ENCODE measurements at places on chromosomes 7 and 10.

DNA sequence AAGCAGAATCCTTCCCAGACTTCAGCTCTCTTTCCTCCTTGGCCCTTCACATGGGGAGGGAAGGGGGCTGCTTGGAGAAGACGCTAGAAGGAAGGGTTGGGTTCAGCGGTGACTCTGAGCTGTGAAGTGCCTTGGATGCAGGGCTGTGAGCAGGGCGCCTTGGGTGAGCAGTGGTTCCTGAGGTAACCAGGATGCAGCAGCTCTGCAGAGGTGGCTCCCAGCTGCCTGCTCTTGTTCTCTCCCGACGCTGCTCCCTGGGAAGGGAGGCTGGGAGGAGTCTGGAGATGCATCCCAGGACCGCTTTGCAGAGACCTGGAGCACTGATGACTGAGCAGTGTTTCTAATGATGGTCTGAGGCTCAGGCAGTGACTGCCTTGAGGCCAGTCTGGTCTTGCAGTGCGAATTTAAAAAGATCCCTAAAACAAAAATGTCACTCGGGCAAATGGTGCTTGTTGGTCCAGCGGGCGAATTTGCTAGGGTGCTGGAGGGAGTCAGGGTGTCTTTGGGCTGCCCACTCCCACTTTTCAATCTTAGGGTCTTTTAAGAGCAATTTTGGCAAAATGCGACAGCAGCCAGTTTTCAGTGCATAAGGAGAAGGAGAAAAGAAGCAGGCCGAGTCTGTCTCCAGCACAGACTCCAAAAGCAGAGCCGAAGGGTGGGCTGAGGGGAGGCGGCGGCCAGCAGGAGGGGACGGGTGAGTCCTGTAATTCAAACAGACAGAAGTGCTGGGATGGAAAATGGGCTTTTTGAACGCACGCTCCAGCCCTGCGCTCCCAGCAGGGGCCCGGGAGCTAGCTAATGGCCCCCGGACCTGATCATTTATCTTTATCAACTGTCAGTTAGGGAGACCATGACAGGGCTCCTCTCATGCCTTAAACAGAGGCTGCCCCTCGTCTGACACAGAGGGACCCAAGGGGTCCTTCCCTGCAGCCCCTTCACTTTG is 191.2 kb upstream of the SHH start:
- no peak for DNase-seq

- no peak for DNase-seq
Observed at GRCh38 chr10:84632866-84633265, 304.5 kb downstream of the CCSER2 start.

GRCh38 chr7:153188630-153189029 is 429.1 kb downstream of the ACTR3B start:
- no peak for DNase-seq

GRCh38 chr10:86962136-86962980 is 4.0 kb downstream of the SNCG start:
- DNase-seq: no peak

- DNase-seq: no peak
Observed at GRCh38 chr7:41437257-41438196, 265.4 kb downstream of the INHBA start.

- DNase-seq: no peak
Observed at GRCh38 chr7:131895541-131896164, 339.2 kb upstream of the PODXL start.

GRCh38 chr10:91865562-91866081 is 43.7 kb downstream of the FGFBP3 start:
- DNase-seq: no peak

DNA sequence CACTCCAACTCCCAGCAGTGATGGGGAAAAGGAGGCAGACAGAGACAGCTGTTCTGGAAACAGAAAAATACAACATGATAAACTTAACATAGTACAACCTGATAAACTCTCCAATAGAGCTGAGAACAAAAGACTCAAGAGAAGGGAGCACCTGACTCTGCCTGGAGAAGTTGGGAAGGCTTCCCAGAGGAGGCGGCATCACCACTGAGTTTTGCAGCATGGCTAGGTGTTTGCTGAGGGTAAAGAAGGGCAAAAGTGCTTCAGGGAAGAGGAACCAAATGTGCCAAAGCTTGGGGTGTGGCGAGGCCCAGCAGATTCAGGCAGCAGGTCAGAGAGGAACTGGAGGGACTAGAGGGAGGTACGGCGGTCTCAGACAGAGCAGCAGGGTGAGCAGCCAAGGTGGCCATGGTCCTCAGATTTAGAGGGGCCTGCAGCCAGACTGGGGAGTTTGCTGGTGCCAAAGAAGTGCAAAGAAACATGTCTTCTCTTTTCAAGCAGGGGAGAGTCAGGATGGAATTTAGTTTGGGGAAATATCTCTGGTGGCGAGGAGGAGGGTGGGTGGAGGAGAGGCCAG is 119.9 kb upstream of the BTBD16 start:
- DNase-seq: no peak

DNA sequence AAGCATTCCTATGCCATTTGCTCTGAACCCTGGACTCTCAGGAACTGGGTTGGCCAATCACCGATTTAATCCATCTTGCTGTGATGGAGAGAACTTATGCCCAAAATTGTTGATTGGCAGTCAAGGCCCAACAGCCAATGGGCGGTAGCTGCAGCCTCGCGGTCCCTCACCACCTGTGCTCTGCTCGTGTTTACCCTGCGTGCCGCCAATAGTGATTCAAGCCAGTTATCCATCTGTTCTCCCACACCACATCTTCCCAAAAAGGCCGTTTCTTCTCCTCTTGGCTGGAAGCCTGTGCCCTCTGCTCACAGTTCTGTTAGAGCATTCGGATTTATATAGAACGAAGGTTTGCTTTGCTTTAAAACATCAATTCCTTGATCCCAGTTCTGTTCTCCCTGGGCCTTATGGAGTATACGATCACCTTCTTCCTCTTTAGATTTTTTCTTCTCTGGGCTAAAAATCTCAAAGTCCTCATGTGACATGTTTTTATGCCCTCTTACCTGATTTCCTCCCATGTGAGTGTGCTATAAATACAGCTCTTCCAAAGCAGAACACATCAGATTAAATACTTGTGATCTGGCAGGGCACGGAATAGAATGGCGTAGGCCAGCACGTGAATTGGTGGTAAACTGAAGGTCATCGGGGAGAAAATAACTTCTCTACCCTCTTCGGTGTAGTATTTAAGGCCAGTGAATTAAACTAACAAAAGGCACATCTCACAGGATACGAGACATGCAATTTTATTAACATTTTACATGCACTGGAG is 212.8 kb downstream of the NSUN6 start:
- no peak for DNase-seq

DNA sequence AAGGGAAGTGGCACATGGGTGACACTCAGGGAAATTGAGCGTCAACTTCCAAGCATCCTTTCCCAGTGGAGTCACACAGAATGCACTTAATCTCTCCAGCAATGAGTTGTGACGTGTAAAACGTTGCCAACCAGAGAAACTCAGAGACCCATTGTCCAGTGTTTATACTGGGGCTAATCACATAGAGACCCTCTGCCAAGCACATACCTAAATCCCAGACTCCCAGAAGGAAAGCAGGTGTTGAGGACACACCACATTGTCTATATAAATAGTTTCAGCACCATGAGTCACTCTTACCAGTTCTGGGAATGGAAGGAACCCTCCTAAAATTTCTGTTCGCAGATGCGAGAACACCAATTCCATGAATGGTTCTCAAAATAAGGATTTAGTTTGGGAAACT is 76.4 kb upstream of the BET1 start:
- no peak for DNase-seq

DNA sequence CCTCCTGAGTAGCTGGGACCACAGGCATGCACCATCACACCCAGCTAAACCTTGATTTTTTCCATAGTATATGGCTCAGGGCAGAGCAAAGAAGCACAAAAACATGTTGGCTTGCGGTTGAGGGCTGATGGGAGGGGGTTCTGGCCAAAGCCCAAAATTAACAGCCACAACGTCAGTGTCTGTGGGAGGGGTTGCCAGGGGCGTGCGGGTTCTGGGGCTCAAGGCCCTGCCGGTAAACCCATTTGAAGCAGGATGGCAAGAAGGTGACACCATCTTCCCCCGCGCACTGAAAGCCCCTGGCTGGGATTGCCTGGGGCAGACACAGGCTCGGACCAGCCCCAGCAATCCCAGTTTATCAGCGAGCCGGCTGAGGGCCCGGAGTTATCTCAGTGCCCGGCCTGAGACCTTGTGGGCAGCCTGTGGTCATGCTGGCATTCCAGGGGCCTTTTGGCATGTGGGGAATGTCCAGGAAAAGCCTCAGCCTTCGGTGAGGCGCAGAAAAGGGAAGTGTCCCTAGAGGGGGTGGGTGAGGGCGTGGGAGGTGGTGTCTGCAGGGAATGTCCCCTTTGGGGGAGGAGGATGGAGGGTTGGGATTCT is 167.7 kb upstream of the TNRC18 start:
- DNase-seq: no peak

DNA sequence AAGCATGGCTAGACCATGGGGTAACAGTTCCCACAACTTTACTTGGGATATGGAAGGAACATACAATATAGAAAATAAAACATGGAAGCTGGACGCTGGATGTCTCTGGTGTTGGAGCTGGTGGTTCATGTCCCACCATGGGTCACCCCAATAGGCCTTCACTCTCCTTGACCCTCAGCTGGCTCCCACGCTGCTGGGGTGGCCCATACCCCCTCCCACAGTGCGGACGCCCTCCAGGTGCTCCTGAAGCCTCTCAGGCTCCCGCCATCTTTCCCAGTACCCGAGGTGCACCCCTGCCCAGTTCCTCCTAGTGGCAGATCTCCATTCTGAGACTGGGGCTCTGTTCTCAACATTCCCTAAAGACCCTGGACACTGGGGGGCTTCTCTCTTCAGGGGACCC is 5.8 kb upstream of the CPA1 start:
- no peak for DNase-seq

DNA sequence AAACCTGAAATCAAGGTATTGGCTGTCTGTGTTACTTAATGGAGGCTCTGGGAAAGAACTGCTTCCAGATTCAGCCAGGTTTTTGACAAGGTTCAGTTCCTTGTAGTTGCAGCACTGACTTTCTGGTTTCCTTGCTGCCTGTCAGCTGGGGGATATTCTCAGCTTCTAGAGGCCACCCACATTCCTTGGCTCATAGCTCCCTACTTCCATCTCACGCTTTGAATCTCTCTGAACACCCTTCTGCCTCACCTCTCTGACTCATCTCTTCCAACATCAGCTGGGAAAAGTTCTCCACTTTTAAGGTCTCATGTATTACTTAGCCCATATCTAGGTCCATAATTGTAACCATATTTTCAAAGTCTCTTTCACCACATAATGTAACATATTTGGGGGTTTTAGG is 22.9 kb upstream of the GPR22 start:
- DNase-seq: no peak

DNA sequence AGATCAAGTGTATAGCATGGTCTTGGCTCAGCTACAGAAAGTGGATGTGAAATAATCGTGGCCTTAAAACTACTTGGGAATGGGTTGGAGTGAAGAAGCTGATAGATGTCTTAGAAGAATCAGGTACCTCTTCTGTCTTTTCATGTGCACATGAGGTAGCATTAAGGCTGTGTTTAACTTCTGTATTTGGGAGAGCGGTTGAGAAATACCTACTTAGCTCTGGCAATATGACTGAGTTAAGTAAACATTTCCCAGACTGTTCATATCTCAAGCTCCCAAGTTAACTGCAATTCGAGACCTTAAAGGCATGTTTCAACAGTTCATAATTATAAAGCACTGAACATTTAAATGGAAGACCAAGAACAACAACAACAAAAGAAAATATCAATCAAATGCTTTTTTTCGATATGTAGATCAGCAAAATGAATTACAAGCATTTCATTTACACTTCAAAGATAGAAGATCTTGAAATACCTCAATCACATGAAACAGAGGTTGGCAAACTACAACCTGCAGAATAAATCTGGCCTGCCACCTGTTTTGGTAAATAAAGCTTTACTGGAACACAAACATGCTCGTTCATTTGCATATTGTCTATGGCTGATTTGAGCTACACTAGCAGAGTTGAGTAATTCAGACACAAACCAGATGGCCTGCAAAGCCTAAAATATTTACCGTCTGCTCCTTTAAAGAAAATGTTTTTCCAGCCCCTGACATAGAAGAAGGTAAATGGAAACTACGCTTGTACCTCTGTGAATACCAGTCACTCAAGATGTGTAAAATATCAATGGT is 337.1 kb upstream of the GLI3 start:
- DNase-seq: no peak

GRCh38 chr10:59626523-59626869 is 83.2 kb downstream of the SLC16A9 start:
- no peak for DNase-seq

DNA sequence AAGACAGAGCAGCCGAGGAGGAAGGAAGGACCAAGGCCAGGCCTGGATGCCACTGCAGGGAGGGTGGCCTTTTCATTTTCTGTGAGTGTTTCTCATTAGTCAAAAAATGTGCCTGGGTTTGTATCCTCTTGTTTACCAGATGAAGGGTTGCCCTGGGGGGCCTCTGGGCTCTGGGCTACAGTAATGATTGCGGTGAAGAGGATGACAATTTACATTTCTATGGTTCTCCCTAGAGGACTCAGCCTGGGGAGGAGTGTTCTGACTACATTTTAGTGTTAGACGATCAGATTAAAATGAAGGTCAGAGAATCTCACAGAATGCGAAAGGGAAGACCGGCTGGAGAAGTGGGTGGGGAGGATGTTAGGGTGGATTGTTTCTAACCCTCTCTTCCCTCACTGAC is 108.0 kb upstream of the KMT2C start:
- no peak for DNase-seq

DNA sequence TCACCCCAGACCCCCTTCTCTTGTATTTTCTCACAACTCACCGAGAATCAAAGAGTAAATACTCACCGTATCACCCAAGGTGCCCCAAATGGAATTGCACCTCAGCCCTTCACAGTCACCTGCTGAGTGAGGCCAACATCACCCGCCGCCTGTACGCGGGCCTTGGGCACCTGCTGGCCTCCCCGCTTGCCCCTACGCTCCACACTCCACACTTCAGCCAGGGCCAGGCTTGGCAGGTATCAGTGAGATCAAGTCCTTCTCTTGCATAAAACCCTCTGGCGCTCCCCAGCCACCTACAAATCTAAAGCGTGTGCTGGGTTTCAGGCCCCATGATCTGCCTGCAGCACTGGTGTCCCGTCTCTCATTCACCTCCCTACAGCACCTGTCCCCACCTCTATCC is 300.6 kb downstream of the GFRA1 start:
- DNase-seq: no peak

DNA sequence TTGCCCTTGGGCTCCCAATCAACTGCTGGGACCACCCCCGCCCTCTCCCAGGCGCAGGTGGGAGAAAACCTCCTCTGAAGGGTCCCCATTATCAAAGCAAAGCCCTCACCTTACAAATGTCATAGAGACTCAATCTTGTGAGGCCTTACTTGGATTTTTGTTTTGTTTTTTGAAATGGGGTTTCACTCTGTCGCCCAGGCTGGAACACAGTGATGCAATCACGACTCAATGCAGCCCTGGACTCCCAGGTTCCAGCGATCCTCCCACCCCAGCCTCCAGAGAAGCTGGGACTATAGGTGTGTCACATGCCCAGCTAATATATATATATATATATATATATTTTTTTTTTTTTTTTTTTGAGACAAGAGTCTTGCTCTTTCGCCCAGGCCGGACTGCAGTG is 57.5 kb upstream of the WIPI2 start:
- DNase-seq: no peak

DNA sequence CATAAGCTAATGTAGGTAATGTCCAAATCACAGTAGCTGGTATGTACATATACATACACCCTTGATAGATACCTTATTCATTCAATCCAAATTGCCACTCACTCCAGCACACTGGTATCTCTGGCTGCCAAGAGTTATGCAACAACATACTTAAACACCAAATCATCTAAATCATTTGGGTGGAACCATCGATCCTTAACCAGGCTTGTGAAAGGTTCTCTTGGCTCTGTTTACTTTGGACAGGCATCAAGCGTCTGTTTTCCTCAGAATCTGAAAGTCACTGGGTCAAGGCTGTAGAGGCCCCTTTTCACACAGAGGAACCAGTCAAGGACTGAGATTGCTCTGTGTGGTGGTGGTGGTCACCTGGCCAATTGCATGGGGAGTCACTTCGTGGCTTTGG is 24.6 kb downstream of the JAZF1 start:
- no peak for DNase-seq
